ENCODE measurements at places on chromosomes 16 and 17.
A peak's percentile ranks its signal among the peaks of the same experiment; 100 is the strongest.

GRCh38 chr17:9549215-9549614, 26.4 kb downstream of the STX8 start:
- no peak for DNase-seq

GRCh38 chr16:12341966-12342365, 365.4 kb downstream of the SNX29 start:
- DNase-seq = no peak

GRCh38 chr16:12084436-12084835, 107.9 kb downstream of the SNX29 start:
- no peak for DNase-seq

GRCh38 chr17:41452281-41452680, 11.5 kb upstream of the KRT38 start:
- DNase-seq = no peak

- peak; percentile 17 for DNase-seq
Measured at GRCh38 chr16:64238571-64238970, 883.3 kb downstream of the CDH11 start.

DNA sequence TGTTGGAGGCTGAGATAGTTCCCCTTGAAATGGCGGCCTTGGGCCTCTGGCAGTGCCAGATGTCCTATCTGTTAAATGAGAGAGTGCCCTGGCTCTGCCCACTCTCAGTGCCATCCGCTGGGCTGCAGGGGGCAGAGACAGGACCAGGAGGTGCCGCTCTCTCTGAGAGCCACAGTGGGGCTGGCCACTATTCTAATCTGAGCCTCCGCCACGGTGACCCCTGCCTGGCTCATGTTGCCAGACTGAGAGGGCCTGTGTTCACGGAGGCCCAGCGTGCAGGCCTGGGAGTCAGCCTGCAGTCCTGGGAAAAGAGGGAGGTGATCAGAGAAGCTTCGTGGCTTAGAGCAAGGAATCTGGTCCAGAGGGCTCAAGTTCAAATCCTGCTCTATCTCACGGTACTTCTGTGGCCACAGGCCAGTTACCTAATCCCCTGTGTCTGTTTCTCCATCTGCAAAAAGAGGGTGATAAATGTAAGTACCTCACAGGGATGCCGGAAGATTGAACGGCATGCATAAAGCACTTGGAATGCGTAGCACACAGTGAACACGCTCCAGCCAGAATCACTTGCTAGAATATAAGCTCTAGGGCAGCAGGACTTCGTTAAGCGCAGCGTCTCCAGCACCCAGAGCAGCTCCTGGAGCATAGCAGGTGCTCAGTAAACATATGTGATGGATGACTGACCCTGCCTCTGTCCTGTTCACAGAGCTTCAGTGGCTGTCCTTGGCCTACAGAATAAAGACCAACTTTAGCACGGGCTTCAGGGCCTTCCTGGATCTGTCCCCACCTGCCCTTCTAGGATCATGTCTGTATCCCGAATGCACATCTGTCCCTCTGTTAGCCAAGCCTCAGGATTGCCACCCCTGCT, 6.3 kb downstream of the ATP2A3 start:
- DNase-seq = no peak

DNA sequence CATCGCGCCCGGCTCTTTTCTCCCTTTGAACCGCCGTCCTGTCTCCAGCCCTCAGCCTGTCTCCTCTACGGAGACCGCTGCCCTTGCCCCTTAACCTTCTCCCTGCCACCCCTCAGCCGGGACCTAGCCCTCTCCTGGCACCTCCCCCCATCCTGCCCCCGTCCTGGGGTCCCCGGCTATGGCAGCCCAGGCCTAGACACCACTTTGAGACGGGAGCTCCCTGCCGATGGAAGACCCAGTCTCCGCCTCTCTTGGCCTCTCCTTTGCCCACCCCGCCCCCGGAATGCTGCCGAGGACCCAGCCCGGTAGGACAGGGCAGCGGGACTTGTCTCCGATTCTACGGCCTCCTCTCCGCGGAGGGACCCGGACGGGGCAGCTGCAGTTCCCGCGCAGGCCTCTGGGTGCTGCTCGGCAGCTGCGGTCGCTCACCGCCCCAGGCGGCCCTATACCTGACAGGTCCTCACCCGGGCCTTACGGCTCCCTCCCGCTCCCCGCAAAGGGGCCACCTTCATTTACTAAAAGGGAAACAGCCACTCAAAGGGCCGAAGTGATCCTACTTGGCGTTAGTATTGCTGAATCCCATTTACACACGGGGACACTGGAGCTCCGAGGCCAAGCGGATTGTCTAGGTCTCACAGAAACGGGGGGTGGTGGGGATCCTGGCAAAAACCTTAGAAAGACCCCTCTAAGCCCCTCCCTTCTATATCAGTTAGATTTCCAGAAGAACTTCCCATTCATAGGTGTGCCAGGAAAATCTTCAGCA, 32.6 kb upstream of the TAC4 start:
- peak; percentile 61 for DNase-seq

GRCh38 chr16:83994087-83994486, 26.0 kb downstream of the NECAB2 start:
- no peak for DNase-seq

- no peak for DNase-seq
Measured at GRCh38 chr17:81723651-81724209, 11.6 kb downstream of the SLC25A10 start.

GRCh38 chr17:17752821-17753321, 71.6 kb downstream of the RAI1 start:
- DNase-seq = no peak

- DNase-seq = no peak
Measured at GRCh38 chr17:13953841-13954240, 115.5 kb upstream of the COX10 start.

DNA sequence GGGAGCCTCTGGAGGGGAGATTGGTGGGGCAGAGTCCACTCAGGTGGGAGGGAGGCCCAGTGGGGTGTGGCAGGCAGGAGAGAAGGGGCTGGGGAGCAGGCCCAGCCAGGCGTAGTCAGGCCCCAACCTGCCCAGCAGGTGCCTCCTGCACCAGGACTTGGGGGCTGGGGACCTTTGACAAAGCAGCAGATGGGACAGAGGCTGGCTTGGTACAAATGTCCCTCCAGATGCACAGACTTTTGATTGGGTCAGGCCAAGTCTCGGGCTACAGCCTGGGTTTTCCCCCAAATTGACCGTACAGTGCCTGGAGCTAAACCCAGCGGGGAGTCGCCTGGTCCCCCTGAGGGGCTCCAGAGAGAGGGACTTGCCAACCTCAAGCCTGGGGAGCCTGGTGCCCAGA, 411 bp downstream of the GGT6 start:
- DNase-seq = no peak

- DNase-seq = no peak
Measured at GRCh38 chr17:3222505-3222904, 15.0 kb downstream of the OR1A1 start.

GRCh38 chr16:30163538-30163937, 19.9 kb upstream of the CORO1A start:
- no peak for DNase-seq

- DNase-seq = no peak
Measured at GRCh38 chr17:33858121-33858520, 397.0 kb upstream of the CCL2 start.

DNA sequence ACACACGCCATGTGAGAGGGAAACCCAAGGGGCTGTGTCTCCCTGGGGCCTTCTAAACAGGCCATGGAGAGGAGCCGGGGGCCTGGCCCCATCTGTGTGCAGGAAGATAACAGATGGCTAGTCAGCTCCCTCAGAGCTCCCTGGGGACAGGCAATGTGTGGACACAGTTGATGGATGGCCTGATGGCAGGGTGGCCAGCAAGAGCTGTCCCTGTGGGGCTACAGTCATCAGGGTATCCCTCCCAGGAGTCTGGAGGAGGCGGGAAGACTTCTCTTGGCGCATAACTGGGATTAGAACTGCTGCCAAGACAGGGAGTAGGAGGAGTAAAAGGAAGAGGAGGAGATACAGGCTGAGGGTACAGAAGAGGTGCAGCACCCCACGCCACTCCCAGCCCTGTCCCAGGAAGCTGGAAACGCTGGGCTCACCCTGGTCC, 17.3 kb downstream of the MYO18A start:
- DNase-seq = no peak

DNA sequence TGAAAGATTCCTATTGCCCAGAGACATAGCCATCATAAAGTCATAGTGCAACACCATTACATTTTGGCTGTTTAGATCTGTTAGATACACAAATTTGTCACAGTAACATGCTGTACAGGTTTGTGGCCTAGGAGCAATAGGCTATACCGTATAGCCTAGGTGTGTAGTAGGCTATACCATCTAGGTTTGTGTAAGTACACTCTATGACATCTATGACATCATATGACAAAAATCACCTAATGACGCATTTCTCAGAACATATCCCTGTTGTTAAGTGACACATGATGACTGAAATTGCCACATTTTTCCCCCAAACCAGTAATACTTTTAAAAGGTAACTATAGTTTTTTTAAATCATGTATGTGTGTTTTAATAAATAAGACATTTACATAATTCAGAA, 43.3 kb downstream of the NLK start:
- DNase-seq = no peak

DNA sequence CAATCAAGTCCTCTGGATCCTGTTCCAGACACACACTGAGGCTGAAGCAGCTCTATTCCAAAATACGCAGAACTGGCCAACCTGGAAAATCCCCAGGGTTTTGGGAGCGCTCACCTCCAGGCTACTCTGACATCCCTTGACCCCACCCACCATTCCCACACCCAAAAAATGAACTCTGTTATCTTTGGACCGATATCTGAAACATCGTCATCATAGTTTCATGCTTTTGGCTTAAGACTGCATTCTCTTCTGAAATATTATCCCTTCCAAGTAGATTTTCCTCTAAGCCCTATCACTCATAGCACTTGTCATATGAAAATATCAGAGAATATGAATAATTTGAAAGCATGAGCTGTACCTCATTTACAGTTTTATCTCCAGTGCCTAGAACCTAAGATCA, 34.7 kb downstream of the VAT1L start:
- no peak for DNase-seq

- no peak for DNase-seq
Measured at GRCh38 chr17:66934040-66934439, 30.5 kb upstream of the CACNG4 start.

DNA sequence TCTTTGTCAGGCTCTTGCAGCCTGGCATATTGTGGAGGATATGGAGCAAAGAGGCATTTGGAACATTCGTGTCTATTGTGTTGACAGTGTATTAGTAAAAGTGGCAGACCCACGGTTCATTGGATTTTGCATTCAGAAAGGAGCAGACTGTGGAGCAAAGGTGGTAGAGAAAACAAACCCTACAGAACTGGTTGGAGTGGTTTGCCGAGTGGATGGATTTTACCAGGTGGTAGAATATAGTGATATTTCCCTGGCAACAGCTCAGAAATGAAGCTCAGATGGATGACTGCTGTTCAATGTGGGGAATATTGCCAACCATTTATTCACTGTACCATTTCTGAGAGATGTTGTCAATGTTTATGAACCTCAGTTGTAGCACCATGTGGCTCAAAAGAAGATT, 44.5 kb downstream of the EFCAB13 start:
- DNase-seq = peak; percentile 4

DNA sequence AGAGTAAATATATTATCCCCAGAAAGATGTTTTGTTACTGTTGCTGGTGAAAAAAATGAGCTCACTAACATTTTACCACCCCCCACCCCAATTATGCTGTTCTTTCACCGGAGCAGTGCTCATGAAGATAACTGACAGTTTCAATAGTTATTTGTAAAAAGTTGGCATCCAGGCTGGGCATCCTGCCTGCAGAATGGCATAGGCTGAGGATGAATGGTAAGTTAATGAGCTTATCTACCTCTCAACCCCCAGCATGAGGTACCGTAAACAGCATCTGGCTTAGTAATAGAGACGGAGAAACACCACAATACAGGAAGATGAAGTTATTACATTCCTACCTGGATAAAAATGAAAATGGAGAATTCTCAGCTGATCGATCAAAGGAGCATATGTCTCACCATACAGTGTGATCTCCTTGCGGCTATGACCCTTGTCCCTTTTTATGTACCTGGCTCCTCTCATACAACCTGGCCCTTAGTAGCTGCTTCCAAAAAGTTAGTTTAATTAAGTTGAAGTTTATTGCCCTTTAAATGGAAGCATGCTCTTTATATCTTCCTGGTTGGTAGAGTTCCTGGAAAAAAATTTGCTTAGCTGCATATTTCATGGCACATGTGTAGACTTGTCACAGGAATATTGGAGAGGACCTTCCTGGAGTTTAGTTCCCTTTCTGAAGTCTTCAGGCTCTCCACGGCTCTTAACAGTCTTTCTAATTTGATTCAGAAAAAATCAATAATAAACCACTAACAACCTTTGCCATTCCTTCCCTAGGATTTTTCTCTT, 61.2 kb upstream of the MPHOSPH6 start:
- no peak for DNase-seq

DNA sequence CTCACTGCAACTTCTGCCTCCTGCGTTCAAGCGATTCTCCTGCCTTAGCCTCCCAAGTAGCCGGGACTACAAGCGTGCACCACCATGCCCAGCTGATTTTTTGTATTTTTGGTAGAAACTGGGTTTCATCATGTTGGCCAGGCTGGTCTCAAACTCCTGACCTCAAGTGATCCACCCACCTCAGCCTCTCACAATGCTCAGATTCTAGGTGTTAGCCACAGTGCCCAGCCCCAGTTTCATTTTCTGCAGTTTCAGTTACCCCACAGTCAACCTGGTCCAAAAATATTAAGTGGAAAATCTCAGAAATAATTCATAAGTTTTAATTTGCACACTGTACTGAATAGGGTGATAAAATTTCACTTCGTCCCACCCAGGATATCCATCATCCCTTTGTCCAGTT, 28.7 kb downstream of the KNOP1 start:
- DNase-seq = no peak

GRCh38 chr16:21026846-21027245, 123.8 kb downstream of the DNAH3 start:
- no peak for DNase-seq

All from muscle of back (tissue), 13 donors.